ENCODE measurements at places on chromosomes 12 and 14.
A peak's percentile ranks its signal among the peaks of the same experiment; 100 is the strongest.

DNA sequence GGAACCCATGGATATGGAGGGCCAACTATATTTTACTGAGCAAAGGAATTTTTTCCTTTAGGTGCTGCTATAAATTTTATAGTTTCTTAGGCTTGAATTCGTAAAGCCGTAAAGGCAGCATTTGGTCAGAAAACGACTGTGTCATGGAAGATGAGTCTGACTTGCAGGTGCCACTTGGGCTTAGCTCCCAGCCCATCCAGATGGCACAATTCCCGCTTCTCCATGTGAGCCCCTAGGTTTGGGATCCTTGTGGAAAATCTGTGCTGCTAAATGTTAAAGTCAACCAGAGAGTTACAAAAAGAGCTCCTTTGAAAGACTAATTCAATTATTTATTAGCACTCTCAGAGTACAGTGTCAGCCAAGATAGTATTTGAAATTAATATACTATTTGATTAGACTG is 120.1 kb upstream of the NPAS3 start:
- DNase-seq: no peak

GRCh38 chr12:91033251-91033650 is 24.6 kb downstream of the KERA start:
- no peak for DNase-seq

GRCh38 chr12:52900166-52900895 is 4.5 kb downstream of the KRT8 start:
- DNase-seq: no peak

DNA sequence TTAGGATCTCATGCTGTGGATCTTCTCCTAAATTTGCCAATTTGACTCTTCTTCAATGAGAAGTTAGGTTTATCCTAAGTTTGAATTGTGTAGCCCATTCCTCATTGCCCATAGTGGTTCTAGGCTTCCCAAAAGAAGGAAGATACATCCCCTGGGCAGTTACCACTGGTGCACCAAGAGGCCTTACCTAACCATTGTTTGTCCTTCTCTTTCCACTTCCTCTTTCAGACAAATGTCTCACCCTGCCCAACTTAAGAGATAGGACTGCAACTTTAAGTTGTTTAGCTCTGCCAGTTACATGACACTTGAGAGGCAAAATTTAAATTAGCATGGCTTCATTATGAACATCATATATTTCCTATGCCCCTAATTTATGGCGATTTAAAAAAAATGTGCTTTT is 9.4 kb upstream of the KCNH3 start:
- no peak for DNase-seq

- no peak for DNase-seq
These were observed 53.0 kb downstream of the SSH1 start for GRCh38 chr12:108804271-108804953.

DNA sequence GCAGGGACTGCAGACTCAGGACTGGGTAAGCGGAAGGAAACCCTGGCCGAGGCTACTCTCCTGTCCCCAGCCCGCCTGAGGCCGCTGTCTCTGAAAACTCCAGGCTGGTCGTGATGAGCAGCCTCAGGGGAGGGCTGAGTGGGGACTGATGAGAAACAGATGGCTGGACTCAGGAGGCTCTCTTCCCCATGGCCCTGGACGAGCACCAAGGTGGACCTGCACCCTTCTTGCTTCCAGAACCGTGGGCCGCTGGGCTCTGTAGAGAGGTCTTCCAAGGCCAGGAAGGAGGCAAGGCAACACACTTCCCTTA is 1.1 kb downstream of the TEX22 start:
- no peak for DNase-seq

DNA sequence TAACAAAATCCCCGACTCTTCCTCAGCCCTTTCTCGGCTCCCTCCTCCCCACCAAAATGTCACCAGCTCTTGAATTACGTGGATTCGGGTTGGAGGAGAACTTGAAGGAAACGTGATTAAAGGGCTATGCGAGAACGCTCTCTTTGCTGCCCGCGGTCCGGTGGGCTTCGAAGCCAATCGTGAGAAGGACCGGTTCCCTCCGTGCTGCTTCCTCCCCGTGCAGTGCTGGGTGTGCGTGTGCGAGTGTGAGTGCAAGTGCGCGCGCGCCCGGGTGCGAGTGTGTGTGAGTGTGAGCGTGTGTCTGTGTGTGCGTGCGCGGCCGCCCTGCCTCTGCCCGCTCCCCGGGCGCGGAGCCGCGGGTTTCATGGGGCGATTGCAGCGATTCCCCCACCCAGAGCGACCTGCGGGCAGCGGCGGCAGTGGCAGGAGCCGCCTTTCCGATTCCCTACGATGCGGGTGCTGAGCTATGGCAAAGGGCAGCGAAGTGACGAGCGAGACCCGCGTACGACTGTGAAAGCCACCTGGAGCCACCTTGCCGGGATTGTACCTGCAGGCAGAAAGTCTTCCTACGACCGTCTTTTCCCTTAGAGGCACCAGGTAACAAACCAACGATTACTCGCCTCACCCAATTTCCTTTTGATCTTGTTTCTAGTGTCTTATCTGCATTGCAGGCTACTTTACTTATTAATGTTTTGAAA is 1.4 kb downstream of the LRFN5 start:
- peak; percentile 15 for DNase-seq

DNA sequence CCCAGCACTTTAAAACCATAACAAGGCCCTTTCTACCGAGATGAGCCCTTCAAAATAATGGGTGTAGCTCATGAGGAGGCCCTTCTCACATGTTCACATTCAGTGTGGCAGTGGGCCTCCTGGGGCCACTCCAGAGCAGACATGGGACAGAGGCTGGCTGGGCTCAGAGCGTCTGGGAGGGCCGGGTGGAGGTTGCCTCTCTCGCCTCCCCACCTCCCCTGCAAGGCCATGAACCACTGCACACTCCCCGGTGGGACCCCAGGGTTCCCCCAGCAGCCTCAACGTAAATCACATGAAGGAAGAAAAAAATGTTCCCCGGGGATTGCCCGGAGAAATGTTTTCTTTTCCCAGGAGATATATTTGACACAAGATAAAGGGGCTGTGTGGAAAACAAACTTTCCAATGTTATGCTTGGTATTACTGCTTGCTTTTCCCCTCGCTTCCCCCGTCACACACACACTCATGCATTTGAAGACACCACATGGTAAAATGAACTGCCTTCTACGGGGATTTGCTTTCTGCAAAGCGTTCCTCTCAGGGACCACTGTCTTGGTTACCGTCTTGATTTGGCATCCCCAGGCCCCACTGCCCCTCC is 190.7 kb upstream of the CCND2 start:
- DNase-seq: no peak

GRCh38 chr12:57741844-57742738 is 2.7 kb upstream of the TSPAN31 start:
- DNase-seq: peak; percentile 88

- DNase-seq: no peak
These were observed 47.9 kb downstream of the NEUROD4 start for GRCh38 chr12:55067701-55068100.

DNA sequence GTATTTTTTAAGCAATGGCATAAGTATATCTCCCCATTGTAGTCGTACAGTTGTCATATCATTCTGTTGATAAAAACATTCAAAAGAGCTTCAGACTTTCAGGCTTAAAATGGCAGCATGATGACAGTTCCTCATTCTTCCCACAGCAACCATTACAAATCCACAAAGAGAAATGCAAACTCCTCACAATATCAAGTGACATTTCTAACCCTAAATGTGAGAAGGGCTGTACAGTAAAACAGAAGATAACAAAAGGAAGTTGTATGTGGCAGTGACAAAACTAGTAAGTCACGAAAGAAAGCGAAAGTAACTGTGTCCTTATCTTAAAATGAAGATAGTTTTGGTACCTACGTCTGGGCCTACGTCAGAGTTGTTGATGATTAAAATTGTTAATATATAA is 46.7 kb downstream of the GXYLT1 start:
- no peak for DNase-seq

- no peak for DNase-seq
These were observed 140.5 kb downstream of the ZFP36L1 start for GRCh38 chr14:68652433-68652690.

DNA sequence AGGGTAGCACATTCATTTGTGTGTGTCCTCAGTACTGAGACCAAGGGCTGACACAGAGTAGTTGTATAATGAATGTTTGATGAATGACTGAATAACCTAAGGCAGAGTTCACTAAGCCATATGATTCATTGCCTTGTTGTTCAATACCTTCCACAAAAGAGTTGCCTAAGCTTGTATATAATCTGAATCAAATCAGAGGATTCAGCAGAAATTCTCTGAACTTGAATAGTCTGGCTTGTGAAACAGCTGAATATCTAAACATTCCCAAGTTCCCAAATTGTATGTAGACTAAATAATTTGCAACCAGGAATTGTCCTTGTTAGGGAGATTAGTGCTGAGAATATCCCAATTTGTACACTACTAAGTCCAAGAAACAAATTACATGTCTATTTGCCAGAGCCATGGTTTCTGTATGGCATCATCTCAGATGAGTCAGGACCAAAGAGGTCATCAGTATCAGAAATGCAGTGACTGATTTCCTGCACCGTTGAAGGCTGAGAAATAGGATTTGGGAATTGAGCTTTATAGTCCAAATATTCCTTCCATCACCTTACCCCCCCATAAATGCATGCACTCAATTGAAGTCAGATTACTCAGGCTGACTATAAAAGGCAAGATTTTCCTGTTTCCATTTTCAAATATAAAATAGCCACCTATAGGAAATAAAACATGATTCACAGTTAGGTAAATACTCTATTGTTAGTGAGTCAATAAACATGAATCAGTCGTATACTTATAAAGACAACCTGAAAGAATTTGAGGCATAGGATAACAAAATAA is 168.7 kb downstream of the PHLDA1 start:
- no peak for DNase-seq

GRCh38 chr12:40742041-40742440 is 49.8 kb downstream of the CNTN1 start:
- DNase-seq: no peak

DNA sequence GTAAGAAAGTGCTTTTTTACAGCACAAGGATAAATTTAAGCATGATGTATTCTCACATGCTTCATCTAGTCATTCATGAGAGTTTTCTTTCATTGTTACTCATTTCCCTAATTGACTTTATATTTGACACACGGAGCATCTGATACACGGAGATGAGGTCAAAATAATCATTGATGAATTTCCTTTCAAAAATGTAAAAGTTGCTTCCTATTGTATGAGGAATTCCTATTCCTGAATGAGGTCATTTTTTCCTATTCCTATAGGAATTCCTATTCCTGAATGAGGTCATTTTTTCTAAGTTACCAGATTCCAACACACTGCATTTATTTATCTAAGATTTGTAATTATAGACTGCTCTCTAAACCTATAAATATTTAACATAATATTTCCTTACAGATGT is 316.7 kb upstream of the KITLG start:
- no peak for DNase-seq

GRCh38 chr12:100274291-100274690 is 7.3 kb downstream of the SCYL2 start:
- no peak for DNase-seq

GRCh38 chr12:89414322-89414721 is 62.0 kb upstream of the DUSP6 start:
- no peak for DNase-seq

DNA sequence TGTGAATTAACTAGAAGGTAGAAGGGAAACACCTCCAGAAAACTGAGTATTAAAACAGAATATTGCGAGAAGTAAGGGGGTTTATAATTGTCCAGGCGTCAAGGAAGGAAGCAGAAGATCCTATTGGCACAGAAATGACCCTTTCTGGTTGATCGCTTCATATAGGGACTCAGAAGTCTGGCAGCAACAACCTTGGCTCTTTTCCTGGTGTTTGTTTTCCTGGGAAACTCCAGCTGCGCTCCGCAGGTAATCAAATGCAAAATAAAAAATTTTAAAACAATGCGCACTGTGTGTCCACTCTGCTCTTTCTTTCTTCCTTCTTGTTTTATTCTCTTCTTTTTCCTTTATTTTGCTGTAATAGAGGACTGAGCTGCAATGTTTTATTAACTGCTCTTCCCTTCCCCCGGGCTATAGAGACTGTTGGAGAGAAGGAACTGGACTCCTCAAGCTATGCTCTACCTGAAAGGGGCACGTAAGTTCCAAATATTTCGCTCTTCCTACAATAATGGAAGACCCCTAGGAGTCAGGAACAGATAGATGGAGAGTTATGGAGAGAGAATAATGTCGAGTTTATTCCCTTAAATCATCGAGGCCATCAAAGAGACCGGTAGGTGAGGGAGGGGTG is 737 bp downstream of the SPX start:
- DNase-seq: no peak

GRCh38 chr14:101459551-101459900 is 101.8 kb upstream of the DIO3 start:
- DNase-seq: no peak

DNA sequence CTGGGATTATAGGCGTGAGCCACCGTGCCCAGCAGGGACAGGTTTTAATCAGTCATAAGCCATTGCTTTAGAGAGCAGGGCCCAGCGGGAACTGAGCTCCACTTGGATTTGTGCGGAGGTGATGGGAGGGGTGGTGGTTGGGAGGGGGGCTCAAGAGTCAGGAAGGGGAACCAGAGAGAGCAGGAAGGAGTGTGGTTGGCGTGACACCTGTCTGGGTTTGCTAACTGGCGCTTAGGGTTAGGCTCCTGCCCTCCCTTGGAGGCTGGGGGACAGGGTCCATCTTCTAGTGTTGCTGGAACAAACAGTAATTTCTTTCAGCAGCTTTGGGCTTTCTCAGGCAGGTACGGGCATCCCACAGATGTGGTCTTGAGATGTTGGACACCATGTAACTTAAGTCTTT is 7.5 kb upstream of the ALDH2 start:
- no peak for DNase-seq

DNA sequence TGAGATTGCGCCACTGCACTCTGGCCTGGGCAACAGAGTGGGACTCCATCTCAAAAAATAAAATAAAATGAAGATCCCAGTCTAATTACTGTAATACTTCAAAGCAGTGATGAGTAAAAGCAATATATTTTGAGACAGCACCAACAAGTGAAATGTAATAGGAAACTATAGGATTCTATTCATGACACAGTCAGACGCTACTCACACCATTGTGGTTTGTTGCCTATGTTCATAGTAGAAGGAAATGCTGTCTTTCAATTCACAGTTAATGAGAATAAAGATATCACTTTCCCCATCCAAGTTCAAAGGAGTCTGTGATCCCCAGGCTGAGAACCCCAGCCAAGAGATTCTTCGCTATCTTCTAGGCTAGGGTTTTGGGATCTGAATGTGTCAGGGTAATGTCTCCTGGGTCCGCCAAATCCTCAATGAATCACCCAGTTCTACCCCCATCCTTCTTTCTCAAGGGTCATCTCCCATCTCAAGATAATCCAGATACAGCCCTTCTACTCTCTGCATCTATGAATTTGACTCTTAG is 16.6 kb upstream of the DTX1 start:
- DNase-seq: no peak
